ENCODE measurements at places on chromosomes 6 and 20. TPM values are rescaled to one million over a fixed set of nuclear protein-coding genes. Genes with fewer than 3 reads are reported as not detected.

The MAS1 gene
- total RNA-seq, result 0.05 TPM

The TENT5A gene
- total RNA-seq, result 31.5 TPM

The REM1 gene
- 1.2 TPM for total RNA-seq

The LY6G5C gene
- 0.34 TPM for total RNA-seq

The CUTA gene
- 165 TPM for total RNA-seq

The B3GALT4 gene
- 2.7 TPM for total RNA-seq

The SULF2 gene
- 30.5 TPM for total RNA-seq

The SOD2 gene
- total RNA-seq, result 347 TPM

The NR2E1 gene
- total RNA-seq, result not detected

The CNKSR3 gene
- total RNA-seq, result 6.6 TPM

The OR2H2 gene
- total RNA-seq, result not detected

The MATN4 gene
- not detected for total RNA-seq

The PRDM13 gene
- not detected for total RNA-seq

The GPX5 gene
- not detected for total RNA-seq

The PXMP4 gene
- 8.8 TPM for total RNA-seq

The FKBP1C gene
- 0.39 TPM for total RNA-seq

The CCN6 gene
- total RNA-seq, result not detected

The PANK2 gene
- total RNA-seq, result 32.1 TPM

The DEFB123 gene
- total RNA-seq, result not detected

The MLN gene
- not detected for total RNA-seq

The ID4 gene
- total RNA-seq, result 7.7 TPM

The CAGE1 gene
- total RNA-seq, result not detected

The MAPK13 gene
- 5.6 TPM for total RNA-seq

The PROCR gene
- total RNA-seq, result 16.8 TPM

The ROS1 gene
- total RNA-seq, result not detected

The NINL gene
- total RNA-seq, result 9.4 TPM

The MUC21 gene
- total RNA-seq, result not detected

The ZBTB46 gene
- 6.2 TPM for total RNA-seq

The ZSCAN12 gene
- 3.2 TPM for total RNA-seq

The TRAPPC3L gene
- not detected for total RNA-seq

The ERVFRD-1 gene
- total RNA-seq, result not detected

The RIPOR3 gene
- total RNA-seq, result 2.5 TPM

The MRPS10 gene
- 25.0 TPM for total RNA-seq

The RALGAPA2 gene
- 8.0 TPM for total RNA-seq

The OR2J3 gene
- total RNA-seq, result not detected

The OR2B6 gene
- not detected for total RNA-seq

The HAO1 gene
- not detected for total RNA-seq

The CCND3 gene
- 82.2 TPM for total RNA-seq

The SLC44A4 gene
- not detected for total RNA-seq

The CLVS2 gene
- total RNA-seq, result under 0.01 TPM

The NOX3 gene
- not detected for total RNA-seq

The BPIFB1 gene
- total RNA-seq, result 0.50 TPM

The C2 gene
- total RNA-seq, result 10.4 TPM

The FOXF2 gene
- total RNA-seq, result 1.2 TPM

The SNRNP48 gene
- total RNA-seq, result 6.6 TPM

All from cardiac ventricle fibroblast (primary cell).